ENCODE measurements at places on chromosomes 3 and 15.

GRCh38 chr3:16378920-16379319 lies 113.9 kb downstream of the OXNAD1 start:
- DNase-seq = no peak

DNA sequence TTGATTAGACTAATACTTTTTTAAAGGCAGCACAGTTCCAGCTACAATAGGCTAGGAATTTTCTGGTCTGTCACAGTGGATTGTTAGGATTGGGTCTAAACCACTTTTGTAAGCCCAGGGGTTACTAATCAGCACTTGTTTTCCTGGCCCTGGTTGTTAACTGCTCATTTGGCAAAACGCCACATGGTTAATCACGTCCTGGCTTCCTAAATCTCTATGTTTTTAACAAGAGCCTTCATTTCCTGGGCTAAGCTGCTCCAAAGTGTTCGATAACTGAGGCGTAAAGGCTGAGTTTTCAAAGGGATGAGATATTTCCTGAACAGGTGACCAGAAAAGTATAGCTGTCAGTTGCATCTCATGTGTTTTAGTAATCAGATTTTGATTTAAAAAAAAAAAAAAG lies 38.9 kb upstream of the CLRN1 start:
- DNase-seq = peak; percentile 36

- no peak for DNase-seq
Measured at GRCh38 chr3:144771381-144771870, 799.8 kb downstream of the DIPK2A start.

GRCh38 chr3:194162817-194163584 lies 27.1 kb downstream of the HES1 start:
- no peak for DNase-seq

DNA sequence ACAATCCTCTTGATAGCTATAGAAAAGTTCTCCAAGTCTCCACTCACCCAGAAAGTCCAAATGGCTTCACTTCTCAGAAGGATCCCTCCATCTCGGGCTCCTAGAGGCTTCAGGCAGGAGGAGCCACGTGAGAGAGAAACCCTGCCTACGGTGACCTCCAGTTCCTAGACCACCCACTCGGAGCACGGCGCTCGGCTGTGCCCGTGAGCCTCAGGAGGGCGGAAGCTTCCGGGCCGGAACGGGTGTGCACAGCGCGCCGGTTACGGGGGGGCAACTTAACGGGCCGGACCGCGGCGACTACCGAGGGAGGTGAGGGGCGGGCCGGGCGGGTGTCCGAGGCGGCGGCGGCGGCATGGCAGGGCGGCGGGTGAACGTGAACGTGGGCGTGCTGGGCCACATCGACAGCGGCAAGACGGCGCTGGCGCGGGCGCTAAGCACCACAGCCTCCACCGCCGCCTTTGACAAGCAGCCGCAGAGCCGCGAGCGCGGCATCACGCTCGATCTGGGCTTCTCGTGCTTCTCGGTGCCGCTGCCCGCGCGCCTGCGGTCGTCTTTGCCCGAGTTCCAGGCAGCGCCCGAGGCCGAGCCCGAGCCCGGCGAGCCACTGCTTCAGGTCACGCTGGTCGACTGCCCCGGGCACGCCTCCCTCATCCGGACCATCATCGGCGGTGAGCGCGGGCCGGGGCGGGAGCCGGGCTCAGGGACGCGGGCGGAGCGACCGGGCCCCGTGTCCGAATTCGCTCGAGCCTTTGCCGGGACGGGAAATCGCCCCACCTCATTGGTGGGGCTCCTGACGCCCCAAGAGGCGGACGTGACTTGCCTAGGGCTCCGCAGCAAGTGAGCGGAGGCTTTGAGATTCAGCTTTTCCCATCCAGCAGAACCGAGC lies at the start of gene EEFSEC:
TSS of gene EEFSEC (plus strand) at position 326 of the 886 bp plus-strand sequence. CDS start at position 353, 27 bp downstream.
- peak; percentile 90 for DNase-seq

DNA sequence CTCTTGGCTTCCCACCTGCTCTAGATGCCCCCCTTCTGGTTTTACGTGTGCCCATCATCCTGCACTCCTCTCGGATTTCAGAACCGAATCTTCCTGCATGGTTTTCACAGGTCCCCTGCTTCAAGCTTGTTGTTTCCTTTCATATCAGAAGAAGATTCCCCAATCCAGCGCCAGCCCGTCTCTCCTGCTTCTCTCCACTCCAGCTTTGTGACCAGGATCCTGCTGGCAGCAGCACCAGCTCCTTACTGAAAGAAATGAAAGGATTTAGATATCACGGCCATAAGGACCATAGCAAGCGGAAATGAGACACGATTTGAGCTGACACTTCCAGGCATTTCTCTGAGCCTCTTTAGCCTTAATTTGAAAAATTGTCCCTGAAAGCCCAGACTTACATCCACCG lies 180.3 kb upstream of the UBE3A start:
- no peak for DNase-seq
